ENCODE measurements at places on chromosomes 3 and 15. TPM values are rescaled to one million over a fixed set of nuclear protein-coding genes. Genes with fewer than 3 reads are reported as not detected.

- DNase-seq: no peak
These were observed 222.6 kb upstream of the NECTIN3 start for GRCh38 chr3:110849064-110849463.

DNA sequence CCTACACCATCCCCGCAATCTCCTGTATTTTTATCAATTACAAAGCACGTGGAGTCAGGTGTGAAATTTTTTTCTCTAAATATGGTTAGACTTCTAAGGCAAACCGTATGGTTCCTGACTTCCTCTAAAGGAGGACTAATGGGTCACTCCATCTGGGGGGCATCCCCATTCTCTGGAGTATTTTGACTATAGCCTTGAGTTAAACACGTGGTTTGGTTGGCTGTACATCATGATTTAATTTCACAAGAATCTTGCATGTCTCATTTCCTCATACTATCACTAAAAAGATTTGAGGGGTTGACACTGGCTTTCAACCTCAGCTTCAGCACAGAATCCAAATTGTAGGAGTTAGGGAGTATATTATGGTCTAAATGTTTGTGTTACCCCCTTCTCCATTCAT, 25.3 kb upstream of the ZNF770 start:
- DNase-seq: no peak

- no peak for DNase-seq
These were observed 48.4 kb downstream of the GOLIM4 start for GRCh38 chr3:168047190-168047795.

Gene ALAS1
- total RNA-seq: 61.8 TPM

- DNase-seq: no peak
These were observed 265.0 kb downstream of the XXYLT1 start for GRCh38 chr3:195005759-195006510.
